ENCODE measurements at places on chromosomes 1 and 21.
A peak's percentile ranks its signal among the peaks of the same experiment; 100 is the strongest.

DNA sequence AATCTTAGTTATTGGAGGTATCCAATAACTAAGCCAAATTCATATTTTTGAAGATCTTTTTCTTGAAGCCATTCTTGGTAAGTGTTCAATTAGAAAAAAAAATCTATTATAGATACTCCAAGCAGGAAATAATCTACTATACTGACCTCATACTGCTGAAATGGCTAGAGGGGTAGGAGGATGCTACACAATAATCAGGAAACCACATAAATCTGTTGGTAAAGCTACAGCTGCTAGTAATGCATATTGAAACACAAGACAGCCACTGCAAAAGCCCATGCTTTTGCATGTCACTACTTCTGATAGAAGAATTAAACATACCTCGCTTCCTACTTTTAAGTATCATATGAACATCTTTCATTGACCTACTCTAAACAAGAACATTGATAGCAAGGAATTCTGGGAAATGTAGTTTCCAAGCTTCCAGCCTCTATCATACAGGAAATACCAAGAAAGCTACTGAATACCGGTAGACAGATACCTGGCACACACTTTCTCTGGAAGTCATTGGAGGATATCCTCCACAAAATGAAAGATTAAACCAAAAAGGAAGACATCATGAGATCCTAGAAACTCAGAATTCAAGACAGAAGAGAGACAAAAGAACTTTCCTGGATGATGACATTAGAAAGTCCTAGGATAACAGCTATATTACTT lies 103.0 kb upstream of the VAV3 start:
- no peak for DNase-seq

- no peak for DNase-seq
These were observed 58.2 kb downstream of the NFASC start for GRCh38 chr1:204928671-204929486.

DNA sequence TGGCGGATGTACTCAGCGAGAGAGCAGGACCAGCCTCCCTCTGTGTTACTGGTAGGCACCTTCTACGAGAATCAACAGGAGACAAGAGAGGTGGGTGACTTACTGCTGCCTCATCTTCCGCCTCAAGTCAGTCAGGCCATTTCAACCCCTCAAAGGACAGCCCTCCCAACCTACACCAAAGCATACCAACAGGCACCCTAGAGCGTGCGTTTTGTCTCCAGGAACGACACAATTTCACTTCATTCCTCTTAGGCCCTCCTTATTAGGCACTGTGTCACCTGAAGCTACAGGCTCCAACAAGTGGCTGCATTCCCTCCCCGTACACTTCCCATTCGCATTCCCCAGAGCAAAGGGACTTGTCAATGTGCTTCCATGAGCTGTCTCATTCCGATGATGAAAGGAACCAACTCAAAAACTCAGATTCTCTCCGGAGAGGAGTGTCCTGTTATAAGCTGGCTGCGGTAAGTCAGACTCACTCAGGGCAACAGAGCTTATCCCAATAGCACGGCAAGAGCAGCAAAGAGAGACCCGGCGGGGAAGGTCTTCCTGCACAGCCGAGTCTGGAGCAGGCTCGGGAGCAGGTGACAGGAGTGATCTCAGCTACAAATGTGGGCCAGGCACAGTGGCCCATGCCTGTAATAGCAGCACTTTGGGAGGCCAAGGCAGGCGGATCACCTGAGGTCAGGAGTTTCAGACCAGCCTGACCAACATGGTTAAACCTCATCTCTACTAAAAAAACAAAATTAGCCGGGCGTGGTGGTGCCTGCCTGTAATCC lies 120.6 kb upstream of the IFFO2 start:
- no peak for DNase-seq

DNA sequence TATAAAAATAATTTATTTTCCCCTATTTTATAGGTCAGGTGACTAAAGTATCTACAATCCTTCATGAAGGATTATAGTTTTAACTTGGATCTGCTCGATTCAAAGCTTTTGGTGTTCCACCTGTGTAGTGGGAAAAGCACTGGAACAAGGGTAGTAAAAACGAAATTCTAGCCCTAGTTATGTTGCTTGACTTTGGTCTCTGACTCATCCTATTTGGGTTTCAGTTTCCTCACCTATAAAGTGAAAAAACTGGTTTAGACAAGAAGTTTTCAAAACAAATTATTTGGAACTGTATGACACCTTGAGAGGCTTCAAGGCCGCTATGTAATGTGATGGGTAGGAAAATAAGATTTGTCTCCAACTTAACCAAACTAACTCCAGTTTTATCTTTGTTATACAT lies 505.2 kb upstream of the ZRANB2 start:
- no peak for DNase-seq

- peak; percentile 99 for DNase-seq
These were observed at the start of gene ACP6 for GRCh38 chr1:147670319-147671001. ACP6 (minus strand) TSS chr1:147670524; CDS start chr1:147670048, 476 bp downstream.

GRCh38 chr1:71861022-71861421 lies 421.3 kb downstream of the NEGR1 start:
- no peak for DNase-seq

GRCh38 chr1:97074771-97075170 lies 353.2 kb downstream of the PTBP2 start:
- DNase-seq: no peak

GRCh38 chr1:207919523-207920170 lies 8.7 kb upstream of the CD34 start:
- DNase-seq: no peak

GRCh38 chr1:81584398-81584797 lies 216.3 kb upstream of the ADGRL2 start:
- DNase-seq: no peak

DNA sequence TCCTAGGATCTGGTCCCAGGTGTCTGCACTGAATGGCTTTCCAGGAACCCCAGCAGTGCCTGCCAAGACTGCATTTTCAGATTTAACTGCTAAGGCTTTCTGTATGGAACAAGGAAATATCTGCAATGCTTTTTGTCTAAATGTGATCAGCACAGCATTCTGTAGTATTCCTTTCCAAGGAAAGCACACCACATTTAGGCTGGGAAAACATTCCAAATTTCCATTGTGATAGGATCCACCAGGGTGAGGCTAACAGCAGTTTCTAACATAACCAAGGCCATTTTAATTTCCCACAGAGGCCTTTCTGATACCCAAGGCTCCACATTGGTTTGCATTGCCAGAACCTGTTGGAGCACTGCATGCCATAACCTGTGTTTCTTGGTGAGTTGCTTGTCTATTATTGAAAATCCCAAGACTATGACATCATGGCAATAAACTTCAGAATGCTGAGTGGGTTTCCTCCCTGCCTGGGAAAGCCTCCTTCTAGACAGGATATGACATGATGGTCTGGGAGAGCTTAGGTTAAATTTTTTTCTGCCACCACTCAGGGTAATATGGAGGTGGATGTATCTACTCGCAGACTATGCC lies 23.3 kb upstream of the PTGFRN start:
- DNase-seq: no peak

DNA sequence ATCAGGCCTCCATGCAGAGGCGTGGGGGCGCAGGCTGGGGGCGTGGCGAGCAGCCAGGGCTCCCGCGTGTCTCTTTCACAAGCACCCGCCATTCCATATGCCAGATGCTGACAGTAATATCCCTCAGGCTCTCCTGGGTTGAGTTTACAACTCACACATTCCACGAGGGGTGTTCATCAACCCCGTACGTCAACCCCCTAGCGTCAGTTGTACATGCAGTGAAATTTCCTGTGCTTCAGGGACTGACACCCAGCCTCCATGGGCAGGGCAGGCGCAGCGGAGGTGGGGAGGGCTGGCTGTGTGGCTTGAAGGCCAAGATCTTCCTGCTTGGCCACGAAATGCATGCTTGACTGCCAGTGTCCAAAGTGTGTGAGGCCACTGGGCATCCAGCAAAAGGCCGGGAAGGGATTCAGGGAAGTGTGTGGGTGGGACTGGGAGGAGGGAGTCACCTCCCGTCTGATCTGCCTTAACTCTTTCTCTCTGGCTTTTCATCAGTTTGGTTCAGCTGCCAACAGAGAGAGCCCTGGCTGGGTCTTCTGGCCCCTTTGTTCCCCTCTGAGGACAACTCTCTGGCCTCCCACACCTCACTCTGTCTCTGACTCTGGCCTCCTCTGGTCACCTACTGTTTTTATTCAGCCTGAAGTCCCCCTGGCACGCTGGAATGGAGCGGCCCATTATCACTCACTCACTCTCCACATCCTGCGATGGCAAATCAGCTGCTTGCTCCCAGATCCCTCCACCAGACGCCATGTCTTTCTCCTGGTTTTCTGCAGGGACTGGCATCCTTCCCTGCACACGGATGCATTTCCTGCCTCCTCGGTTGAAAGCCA lies 33.8 kb downstream of the CLIC6 start:
- no peak for DNase-seq

DNA sequence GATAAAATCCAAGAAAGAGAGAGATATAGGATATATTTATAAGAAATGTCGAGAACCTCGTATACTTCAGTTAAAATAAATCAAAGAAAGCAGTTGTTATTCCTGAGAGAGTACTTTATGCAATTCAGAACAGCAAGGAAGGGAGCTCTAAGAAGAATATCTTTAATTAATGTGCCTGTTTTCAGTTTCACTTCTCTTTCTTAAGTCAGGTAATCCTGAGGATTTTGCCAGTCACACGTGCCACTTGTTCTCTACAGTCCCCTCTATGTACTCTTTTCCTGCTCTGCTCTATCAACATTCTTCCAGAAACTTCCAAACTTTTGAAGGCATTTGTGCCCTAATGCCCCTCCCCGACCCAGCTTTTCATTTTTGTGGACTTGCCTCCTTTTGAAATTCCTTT lies 211.9 kb downstream of the AKT3 start:
- DNase-seq: no peak

DNA sequence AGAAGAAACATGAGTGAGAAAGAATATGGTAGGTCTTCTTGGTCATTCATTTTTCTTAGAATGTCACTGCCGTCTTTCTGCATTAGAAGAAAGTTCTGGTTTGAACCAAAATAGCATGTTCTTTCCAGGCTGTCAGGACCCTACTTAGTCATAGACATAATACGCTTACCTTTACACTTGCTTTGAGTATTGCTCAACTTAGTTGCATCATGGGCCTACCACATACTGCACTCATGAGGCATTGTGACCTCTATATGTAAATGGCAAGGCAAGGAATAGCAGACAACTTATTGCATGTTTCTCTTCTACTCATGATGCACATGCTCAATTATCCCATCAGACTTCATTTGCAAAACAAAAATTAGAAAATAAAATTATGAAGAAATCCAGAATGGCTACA lies 415.0 kb downstream of the HLX start:
- no peak for DNase-seq

DNA sequence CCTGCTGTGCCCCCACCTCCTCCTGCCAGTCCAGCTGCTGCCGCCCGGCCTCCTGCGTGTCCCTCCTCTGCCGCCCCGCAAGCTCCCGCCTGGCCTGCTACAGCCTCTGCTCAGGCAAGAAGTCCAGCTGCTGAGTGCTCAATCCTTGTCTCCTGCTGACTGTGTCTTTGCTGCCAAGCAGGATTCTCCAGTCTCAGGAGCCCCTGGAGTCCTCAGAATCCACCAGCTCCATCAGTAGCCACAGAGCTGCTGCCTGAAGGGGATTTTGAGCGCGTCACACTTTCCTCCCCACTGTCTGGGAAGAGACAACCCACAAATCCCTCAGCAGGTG lies 973 bp downstream of the KRTAP10-11 start:
- no peak for DNase-seq

GRCh38 chr1:240031009-240031408 lies 60.7 kb upstream of the FMN2 start:
- DNase-seq: no peak

- DNase-seq: no peak
These were observed 1.1 kb downstream of the GFI1 start for GRCh38 chr1:92485381-92486250.

- DNase-seq: no peak
These were observed 7.5 kb downstream of the MX2 start for GRCh38 chr21:41369105-41369919.

DNA sequence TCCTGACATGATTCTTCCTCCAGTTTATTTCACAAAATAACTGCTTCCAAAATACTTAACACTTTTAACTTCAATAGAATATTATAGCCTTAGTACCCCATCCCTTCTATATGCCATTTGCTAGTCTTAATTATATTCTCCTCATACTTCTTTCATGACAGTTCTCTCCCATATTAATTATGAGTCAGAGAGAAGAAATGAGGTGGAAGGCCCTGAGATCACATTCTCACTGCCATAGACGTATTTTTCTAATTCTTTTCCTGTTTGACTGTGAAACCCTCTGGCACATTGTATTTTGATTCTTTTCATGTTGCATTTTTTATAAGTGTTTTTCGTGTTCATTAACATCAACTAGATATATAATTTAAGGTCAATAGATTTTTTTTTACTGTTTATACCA lies 88.4 kb downstream of the GTF2B start:
- no peak for DNase-seq

DNA sequence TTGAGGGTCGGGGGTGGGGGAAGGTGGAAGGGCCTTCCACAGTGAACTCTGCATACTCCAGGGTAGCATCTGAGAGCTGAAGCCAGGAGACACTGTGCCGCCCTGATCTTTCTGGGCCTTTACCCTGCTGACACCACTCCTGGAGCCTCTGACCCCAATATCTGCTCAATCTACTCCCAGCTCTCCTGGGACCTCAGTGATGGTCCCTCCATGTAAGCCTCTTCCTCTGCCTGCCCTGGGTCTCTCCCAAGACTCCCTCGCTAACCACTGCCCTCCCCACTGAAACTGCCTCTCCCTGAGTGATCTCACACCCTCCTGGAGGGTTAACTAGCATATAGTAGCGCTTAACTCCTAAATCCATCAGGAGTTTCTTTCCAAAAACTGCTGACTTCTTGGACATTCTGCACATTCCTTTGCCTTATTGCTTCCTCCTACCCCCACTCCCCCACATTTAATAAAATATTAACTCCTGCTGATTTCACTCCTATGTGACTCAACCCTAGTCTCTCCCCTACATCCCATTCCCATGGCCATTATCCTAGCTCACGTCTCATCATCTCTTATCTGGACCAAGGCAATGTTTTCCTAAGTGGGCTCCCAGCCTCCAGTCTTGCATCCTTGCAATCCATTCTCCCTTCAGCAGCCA lies 145.6 kb downstream of the HMGB4 start:
- DNase-seq: no peak

DNA sequence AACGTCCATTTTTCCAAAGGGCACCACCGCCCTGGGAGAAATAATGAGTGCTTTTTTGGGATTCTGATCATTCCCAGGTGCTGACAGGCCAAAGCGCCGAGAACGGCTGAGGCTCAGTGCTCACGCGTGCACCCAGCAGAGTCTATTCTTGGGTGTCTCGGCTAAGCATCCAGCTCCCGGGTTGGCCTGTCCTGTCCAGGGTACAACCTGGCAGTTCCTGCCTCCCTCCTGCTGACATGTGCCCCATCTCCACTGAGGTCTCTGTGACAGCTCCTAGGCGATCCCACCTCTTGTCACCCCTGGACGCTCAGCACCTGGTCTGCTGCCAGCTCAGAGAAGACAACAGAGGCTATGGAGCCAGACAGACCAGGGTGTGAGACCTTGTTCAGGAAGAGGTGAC lies 684.5 kb downstream of the PTPRU start:
- no peak for DNase-seq
